Activated gamma-delta T cell (primary cell): ENCODE measurements at places on chromosomes 11 and 22.

DNA sequence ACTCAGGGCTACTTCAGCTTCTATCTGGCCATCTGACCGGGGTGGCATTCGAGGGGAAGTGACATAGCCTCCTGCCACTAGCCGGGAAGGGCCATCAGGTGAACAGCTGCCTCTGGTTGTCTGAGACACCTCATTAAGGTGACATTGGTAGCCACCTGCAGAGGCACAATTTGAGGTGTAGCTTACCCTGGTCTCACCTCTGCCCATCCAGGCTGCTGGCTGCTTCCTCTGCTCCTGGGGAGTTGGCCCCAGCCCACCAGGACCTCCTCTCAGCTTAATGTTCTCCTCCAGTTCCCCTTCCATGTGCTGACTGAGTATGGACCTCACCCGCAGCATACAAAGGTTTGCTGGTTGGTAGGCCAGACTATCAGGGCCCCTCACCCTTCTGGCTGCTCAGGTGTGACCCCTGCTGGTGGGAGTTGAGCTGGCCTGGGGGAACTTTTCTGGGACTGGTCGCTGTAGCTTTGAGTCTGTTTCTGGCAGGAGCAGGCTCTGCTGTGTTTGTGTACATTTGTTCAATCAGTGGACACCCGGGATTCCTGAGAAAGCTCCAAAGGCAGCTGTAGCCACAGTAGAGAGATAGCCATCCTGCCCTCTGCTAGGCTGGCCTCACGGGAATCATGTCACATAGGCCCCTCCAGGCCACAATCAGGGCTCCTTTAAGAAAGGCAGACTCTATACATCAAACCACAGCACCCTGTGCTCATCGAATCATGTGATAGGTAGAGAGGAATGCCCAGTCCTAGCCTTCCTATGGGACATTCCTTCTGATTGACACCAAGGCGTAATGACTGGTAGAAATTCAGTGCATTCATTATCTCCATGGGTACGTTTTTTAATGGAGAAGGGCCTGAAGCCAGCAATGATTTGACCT is 295.1 kb upstream of the PLET1 start:
- DNase-seq: no peak

GRCh38 chr11:19345848-19346681 is 105.3 kb upstream of the E2F8 start:
- no peak for DNase-seq

DNA sequence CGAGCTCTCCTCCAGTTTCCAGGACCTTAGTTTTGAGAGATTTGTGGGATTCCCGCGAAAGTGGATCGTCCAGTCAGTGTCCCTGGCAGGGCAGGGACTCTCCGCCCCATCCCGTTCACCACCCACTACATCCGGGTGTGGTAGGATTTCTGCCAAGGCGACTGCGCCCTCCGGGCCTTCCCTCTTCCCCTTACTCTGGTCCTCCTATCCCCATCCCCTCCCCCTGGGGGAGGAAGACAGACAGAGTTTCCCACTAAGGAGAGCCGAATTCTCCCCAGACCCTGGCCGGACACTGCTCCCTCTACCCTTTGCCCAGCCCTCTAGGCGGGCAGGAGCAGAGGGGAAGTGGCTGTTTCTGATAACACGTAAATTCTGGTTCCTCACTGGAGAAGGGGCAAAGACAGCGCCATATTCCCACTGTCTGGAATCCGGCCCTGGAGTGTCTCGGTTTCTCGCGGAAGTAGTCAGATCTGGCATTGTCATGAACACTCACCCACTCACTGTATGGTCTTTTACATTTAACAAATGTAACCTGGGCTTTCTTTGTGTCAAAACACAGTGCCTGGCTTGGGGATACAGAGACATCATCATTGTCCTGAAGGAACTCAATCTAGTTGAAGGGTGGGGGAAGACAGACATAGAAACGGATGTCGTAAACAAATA is 1.1 kb upstream of the NECTIN1 start:
- DNase-seq: no peak

DNA sequence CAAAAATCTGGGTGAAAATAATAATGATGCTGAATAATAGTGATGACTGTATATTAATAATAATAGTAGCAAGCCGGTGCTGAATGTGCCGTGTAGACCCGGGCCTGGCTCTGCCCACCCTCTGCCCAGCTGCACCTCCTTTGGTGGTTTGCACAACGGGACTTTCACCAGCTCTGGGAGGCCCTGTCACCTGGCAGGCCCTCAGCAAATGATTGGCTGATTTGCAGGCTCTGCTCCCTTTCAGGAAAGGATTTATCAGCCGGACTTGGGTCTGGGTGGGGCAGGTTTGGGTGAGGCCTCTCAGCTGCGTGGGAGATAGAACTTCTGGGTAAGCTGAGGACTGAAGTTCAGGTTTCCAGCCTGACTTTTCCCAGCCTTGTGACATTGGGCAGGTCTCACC is 21.4 kb downstream of the KIAA1671 start:
- no peak for DNase-seq

- DNase-seq: no peak
Measured at GRCh38 chr11:134033696-134034491, 35.0 kb upstream of the JAM3 start.

GRCh38 chr11:115112754-115113153 is 391.5 kb downstream of the CADM1 start:
- no peak for DNase-seq

DNA sequence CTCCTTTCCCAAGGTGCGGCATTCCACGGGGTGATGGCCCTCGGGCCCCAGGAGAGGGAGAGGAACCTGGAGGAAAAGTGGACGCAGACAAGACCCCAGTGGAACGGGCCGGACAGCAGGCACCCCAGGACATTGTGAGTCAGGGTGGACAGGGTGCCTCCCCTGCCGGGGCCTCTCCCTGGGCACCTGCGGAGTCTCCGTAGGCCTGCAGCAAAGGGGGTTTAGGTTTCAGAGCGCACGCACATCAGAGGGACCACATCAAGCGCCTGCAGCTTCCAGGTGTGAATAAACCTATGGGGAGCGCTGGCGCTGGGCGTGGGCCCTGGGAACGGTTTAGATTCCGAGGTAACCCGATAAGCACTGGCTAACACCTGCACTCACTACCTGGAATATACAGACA is 22.7 kb upstream of the FGF19 start:
- no peak for DNase-seq

DNA sequence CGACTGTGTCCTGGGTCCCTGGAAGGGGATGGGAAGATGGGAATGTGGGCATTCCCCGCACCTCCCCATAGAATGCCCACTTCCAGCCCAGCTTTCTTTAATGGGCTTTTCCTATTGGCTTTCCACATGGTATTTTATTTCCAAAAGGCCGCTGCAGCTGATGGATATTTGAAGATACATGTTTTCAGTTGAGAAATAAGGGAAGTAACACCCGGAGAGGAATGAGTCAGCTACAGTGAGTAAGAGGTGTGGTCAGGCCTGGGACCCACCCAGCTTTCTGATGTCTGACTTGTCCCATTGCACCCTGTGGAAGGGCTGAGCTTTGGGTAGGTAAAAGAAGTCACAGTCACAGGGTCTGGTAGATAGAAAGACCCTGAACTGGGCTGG is 476.9 kb downstream of the MIAT start:
- no peak for DNase-seq

DNA sequence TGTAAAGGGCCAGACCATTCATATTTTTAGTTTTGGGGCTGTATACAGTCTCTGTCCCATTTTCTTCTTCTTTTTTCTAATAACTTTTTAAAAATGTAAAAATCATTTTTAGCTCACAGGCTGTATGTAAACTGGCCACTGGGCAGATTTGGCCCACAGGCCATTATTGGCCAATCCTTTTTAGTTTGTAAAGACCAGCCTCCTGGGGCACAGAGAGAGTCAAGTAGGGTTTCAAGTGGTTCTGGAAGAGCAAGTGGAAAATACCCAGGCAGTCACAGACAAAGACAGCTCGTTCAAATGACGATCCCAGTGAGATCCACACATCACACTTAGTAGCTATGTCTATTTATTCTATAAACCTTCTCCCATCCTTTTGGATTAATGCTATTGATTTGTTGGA is 150.2 kb upstream of the ARHGAP20 start:
- no peak for DNase-seq

DNA sequence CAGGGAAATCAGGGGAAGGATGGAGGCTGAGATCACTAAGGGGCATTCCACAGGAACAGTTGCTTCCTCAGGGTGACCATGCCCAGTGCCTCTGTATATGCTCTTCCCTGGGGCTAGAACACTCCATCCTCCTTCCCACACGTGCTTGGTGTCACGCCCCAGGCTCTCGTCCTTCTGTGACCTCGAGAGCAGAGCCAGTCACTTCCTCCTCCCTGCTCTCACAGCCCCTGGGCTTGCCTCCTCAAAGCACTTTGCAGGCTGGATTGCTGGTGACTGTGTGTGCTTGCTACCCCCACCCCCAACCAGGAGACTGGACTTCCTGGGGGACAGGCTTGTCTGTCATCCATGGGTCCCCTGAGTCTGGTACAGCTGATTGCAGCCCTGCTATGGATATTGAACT is 56.5 kb upstream of the AMPD3 start:
- DNase-seq: no peak

GRCh38 chr11:115193914-115194801 is 310.1 kb downstream of the CADM1 start:
- no peak for DNase-seq

DNA sequence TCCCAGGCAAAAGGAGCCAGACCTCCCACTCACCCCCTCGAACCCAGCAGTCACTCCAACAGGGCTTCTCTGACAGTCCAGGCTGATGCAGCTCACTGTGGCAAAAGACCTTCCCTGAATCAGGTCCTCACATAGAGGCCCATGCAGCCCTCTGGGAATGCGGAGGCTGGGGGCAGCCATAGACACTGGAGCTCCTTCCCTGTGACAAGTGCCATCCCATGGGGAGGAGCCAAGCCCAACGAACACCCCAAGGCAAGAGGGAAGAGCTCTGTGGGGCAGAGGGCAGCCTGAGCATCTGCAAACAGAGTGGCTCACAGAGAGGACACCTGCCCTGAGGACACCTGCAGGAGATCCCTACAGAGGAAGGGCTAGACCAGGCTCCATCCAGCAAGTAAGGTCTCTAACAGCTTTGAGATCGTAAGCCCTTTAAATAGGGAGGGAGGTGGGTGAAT is at the start of gene LINC01488:
Gene LINC01488, plus strand, starts transcription at position 271 of the 452 bp plus-strand sequence.
- no peak for DNase-seq

GRCh38 chr11:11774928-11775327 is 66.8 kb upstream of the USP47 start:
- no peak for DNase-seq

DNA sequence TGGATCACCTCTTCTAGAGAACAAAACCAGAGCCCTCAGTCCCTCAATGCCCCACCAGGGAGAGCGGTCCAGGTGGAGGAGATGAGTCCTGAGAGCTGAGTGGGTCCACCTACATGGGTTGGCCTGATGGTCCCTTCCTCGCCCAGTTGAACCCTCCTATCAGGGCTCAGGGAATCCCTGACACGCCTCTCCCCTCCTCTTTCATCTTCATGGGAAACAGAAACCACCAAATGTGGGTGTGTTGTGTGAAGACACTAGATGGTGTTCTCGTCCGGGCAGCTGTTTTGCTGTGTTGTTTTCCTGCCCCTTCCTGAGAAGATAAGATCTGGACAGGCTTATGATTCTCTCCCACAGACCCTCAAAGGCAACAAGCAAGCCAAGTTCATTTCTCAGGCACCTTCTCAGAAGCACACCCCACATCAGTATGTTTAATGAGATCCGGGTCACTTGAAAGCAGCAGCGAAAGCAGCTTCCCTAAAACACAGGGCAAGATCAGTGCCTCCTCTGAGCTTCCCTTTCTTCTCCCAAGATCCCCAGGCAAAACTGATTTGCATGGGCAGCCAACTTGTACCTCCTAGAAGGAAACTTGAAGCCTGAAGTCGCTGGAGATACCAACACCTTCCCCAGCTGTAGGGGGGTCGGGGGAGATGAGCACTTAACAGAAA is 35.3 kb upstream of the POU2AF1 start:
- DNase-seq: no peak

GRCh38 chr11:10502770-10503169 is 38.2 kb downstream of the RNF141 start:
- no peak for DNase-seq

GRCh38 chr22:41480397-41480735 is 11.4 kb downstream of the ACO2 start:
- no peak for DNase-seq

GRCh38 chr22:37121887-37122591 is 12.5 kb upstream of the TMPRSS6 start:
- DNase-seq: peak; percentile 53

- DNase-seq: no peak
Measured at GRCh38 chr22:49983148-49984042, 22.8 kb downstream of the PIM3 start.

DNA sequence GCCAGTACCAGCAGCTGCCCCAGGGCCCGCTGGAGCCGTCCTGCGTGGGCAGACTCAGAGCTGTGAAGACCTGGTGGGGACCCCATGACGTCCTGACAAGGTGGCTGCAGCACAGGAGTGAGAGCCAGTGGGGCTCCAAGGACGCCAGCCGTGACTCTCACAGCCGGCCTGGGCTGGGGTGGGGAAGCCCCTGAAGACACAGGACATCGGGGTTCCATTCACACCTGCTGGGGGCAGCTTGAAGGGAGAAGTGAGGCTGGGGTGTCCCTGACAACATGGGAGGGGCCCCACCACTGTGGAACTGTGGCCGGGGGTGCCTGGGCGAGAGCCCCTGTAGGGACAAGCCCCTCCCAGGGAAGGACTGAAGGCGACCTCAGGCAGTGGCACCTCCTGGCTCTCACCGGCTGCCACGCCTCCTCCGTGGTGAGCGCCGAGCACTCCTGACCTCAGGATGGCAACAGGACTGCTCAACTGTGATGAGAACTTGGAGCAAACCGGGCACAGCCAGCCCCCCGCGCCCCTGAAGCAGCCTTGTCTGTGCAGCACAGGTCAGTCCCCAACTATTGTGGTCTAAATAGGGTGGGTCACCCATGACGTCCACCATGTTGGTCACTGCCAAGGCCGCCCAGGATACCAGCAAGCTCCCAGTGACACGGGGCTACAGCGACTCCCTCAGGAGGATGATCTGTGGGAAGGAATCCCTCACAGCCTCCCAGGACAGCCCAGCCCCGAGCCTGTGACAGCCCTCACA is 22.7 kb upstream of the IL17REL start:
- no peak for DNase-seq

- no peak for DNase-seq
Measured at GRCh38 chr22:17779286-17780115, 5.2 kb upstream of the BID start.

DNA sequence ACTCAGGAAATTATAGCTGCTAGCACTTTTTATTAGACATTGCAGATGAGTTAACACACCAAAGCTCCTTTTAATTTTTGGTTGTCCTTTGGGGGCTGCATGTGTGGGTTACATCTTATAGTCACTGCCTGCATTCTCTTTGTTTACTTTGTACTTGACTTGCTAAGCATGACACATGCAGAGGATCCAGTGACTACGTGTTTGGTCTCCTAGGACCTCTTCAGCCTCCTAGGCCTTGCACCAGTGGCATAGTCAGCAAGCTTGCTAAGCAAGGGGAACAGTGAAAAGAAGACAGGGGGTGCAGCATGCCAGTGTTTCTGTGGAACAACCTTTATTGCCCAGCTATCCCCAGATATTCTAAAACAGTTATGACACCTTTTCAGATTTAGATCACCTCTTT is 108.2 kb downstream of the PAX6 start:
- no peak for DNase-seq
